Right cardiac atrium (tissue), 5 donors: ENCODE measurements at places on chromosomes 5 and 9.

DNA sequence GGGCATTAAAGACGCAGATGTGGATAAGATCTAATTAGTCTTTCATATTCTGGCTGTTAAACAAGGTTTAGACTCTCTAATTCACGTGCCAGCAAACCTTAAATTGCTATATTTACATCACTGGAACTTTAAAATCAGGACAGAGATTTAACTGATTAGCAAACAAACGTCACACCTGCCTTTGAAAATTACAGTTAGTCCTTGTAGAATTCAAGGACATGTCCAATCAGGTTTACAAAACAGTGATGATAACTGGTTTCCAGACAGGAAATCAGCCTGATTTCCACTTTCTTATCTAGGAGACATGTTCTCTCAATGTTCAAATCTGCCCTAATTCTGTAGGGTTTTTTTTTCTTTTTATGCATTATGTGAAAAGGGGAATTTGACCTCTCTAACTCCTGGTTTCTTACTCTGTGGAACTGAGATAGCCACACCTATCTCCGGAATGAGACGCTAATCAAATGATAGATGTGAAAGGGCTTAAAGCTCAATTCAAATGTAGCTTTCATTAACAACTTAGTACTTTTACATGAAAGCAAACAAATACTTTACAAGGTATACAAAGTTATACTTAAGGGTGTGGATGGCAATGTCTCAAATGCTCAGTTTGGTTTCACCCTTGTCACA is 26.5 kb downstream of the SPINK5 start:
- DNase-seq, result no peak

- peak; percentile 31 for DNase-seq
These were observed 37.7 kb upstream of the STXBP1 start for GRCh38 chr9:127574072-127574993.

- no peak for DNase-seq
These were observed 1613.8 kb downstream of the MAT2B start for GRCh38 chr5:165119175-165119574.

DNA sequence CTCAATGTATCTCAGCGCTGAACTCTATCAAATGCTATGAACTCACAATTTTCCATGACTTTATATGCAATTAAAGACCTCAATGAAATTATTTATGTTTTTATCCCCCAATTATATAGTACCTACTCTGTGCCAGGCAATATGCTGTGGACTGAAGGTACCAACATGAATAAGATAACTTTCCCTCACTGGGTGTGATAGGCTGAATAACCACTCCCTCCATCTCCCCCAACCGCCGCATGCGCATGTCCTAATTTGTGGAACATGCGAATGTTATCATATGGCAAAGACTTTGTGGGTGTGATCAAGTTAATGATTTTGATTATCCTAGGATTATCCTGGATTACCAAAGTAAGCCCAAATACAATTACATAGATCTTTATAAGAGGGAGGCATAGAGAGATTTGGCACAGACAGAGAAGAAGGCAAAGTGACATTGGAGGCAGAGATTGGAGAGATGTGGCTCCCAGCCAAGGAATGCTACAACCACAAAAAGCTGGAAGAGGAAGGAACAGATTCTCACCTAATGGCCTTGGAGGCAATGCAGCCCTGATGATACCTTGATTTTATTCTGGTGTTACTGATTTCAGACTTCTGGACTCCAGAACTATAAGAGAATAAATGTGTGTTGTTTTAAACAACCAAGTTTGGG is 149.1 kb upstream of the VCAN start:
- DNase-seq, result no peak

- DNase-seq, result no peak
These were observed 613.6 kb upstream of the SEMA6A start for GRCh38 chr5:117188211-117188610.

GRCh38 chr5:153573326-153574033 is 83.0 kb downstream of the GRIA1 start:
- no peak for DNase-seq

DNA sequence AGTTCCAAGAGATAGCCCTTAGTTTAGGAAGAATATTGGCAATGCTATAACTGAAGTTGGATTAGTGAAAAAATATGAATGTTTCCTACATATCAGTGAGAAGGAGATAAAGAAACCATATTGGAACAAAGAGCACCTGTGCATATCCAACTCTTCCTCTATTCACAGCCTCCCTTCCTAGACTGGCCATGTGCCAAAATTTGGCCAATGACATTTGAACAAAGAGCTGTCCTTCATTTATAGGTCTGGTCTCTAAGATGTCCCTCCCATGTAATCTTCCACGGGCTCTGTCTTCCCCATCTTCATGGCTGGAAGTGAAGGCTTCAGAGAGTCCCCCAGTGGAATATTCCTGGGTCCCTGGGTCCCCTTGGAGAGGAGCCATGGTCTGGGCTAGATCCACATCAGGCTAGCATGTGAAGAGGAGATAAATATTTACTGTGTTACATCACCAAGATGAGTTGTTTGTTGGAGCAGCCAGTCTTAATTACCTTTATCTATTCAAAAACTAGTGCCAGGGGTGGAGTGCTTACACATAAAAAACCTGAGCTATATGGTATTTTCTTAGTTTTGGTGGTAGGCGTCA is 190.0 kb upstream of the S1PR3 start:
- no peak for DNase-seq

GRCh38 chr5:67209141-67209771 is 12.7 kb upstream of the CD180 start:
- DNase-seq, result peak; percentile 69
